MCF 10A (cell line): ENCODE measurements at places on chromosomes 12 and 14. TPM values are rescaled to one million over a fixed set of nuclear protein-coding genes. Genes with fewer than 3 reads are reported as not detected.

GRCh38 chr14:60487211-60487610 is 1.3 kb upstream of the C14orf39 start:
- no peak for DNase-seq

- DNase-seq = no peak
Measured at GRCh38 chr14:103142721-103143302, 19.6 kb downstream of the TNFAIP2 start.

DNA sequence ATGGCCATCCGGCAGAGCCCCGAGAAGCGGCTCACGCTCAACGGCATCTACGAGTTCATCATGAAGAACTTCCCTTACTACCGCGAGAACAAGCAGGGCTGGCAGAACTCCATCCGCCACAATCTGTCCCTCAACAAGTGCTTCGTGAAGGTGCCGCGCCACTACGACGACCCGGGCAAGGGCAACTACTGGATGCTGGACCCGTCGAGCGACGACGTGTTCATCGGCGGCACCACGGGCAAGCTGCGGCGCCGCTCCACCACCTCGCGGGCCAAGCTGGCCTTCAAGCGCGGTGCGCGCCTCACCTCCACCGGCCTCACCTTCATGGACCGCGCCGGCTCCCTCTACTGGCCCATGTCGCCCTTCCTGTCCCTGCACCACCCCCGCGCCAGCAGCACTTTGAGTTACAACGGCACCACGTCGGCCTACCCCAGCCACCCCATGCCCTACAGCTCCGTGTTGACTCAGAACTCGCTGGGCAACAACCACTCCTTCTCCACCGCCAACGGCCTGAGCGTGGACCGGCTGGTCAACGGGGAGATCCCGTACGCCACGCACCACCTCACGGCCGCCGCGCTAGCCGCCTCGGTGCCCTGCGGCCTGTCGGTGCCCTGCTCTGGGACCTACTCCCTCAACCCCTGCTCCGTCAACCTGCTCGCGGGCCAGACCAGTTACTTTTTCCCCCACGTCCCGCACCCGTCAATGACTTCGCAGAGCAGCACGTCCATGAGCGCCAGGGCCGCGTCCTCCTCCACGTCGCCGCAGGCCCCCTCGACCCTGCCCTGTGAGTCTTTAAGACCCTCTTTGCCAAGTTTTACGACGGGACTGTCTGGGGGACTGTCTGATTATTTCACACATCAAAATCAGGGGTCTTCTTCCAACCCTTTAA is 1.5 kb downstream of the FOXG1 start:
- DNase-seq = no peak

- DNase-seq = peak; percentile 16
Measured at GRCh38 chr12:40253936-40254335, 29.1 kb downstream of the LRRK2 start.

DNA sequence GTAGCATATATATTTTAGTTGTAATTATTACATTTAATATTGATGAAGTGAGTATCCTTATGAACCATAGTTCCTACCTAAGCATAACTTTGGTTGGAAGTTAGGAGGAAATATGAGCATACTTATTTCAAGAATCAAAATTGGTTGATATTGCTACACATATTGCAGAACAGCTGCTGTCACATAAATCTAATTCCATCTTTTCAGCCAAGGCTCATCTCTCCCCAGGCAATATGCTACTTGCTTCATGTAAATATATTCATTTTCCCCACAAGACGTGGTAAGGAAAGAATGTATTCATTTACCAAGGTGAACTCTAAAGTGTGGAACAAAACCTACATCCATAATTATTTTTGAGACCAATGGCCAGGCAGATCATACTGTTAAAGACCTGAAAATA is 62.5 kb upstream of the HIF1A start:
- DNase-seq = no peak

GRCh38 chr14:22477569-22478194 is 111.3 kb downstream of the DAD1 start:
- no peak for DNase-seq

DNA sequence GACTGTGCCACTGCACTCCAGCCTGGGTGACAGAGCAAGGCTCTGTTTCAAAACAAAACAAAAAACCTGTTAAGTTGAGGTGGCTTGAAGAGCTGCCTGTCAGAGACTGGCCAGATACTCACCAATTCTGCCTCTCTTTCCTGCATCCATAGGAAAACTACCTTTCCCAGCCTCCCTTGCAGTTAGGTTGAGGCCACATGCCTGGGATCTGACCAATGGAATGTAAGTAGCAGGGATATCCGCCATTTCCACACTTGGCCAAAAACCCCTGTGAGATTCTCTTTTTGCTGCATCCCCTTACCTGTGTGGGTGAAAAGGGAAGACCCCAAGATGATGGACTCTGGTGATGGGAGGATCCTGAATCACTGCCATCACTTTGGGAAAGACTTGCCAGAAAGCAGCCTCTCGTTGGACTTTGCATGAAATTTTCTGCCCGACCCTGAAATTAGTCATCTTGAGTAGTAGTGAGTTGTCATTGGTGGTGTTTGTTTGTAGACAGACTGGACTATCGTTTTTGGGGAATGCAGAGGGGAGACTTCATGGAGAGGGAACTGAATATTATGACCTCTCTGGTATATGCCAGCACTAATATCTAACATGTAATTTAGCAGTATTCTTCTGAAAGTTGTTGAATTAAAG is 14.0 kb downstream of the GPR68 start:
- peak; percentile 31 for DNase-seq

DNA sequence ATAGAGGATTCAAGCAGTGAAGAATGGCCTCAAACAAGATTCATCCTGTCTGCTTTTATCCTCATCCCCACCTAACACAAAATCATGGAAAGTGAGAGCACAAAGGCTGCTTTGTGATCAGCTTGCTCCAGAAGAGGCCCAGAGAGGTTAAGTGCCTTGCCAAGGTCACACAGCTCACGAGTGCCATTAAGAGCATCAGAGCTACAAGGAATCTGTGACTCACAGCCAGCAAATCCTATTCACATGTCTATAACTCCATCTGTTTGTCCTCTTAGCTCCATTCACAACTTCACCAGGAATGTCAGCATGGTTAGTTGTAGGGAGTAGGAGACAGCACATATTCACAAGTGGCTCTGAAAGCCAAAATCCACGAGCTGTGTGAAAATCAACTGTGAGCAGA is 79.8 kb downstream of the TTC9 start:
- DNase-seq = no peak

DNA sequence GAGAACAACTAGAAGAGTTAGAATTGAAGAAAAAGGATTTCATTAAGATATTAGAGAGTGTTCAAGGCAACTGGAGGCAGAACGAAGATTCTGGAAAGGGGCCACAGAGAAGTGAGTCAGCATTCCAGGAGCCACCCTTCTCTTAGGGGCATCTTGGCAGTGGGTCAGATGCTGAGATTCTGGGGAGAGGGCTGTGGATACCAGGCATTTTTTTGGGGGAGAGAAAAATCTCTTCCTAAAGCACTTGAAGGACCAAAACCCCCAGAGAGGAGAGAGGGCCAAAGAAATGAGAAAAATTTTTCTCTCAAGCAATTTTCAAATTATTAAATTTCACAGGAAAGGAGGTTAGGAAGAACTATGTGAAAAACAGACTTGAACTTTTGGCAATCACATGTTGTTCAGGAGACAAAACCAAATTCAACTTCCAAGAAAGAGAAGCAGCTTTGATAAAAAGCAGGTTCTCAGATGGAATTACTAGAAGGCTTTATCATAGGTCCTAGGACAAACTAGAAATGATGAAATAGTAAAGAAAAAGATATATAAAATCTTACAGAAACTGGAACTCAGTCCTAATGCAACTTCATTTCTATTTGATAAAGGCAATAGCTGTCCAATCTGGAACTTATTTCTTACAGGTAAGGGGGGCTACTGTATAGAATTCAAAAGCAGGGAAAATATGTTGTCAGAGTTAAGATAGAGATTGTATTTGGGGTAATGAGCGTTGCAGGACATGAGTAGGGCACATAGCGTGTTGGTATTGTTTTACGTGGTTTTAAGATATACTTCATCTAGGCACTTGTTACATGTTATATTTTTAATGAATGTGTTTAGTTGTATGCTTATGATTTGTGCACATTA is 1.1 kb upstream of the CLEC2D start:
- DNase-seq = peak; percentile 28

DNA sequence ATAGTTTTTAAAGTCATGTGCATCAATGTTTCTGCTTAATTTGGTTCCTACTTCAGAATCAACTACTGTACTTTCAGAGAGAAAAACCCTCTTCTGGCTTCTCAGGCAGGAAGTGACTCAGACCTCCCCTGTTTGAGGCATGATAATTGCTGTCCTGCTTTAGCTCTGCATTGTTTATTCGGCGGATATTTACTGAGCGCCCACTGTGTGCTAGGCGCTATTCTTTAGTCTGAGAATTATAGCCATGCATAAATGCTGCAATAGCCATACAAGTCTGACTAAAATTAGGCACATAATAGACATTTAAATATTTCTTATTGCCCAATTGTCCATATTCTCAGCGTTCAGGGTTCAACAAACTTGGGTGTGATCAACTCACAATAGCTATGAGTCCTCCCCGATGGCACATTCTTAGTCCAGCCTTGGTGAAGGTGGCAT is 6.1 kb upstream of the AMIGO2 start:
- peak; percentile 72 for DNase-seq

- DNase-seq = no peak
Measured at GRCh38 chr12:49587174-49587908, 18.1 kb downstream of the FAM186B start.

DNA sequence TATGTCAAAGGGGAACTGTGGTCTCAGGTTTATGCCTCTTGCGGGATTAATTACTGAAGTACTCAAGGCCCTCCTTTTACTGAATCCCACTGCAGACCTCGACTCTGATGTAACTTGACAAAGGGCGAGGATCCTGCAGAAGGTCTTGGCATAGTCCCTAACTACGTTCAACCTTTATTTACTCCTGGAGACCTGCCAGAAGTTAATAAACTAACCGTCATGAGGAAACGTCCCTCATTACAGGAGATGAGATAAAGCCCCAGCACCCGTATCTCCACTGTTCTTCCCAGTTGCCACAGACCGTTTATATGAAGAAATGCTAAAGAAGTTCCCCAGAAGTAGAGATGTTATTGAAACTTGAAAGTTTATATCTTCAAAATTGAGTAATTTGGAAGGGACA is 190.9 kb downstream of the ETV6 start:
- DNase-seq = no peak

GRCh38 chr14:72906316-72906715 is 12.4 kb upstream of the DPF3 start:
- DNase-seq = no peak

GRCh38 chr12:130538343-130539095 is 177.6 kb downstream of the RIMBP2 start:
- DNase-seq = no peak

GRCh38 chr12:99381992-99382391 is 265.6 kb upstream of the GARIN6 start:
- peak; percentile 47 for DNase-seq

DNA sequence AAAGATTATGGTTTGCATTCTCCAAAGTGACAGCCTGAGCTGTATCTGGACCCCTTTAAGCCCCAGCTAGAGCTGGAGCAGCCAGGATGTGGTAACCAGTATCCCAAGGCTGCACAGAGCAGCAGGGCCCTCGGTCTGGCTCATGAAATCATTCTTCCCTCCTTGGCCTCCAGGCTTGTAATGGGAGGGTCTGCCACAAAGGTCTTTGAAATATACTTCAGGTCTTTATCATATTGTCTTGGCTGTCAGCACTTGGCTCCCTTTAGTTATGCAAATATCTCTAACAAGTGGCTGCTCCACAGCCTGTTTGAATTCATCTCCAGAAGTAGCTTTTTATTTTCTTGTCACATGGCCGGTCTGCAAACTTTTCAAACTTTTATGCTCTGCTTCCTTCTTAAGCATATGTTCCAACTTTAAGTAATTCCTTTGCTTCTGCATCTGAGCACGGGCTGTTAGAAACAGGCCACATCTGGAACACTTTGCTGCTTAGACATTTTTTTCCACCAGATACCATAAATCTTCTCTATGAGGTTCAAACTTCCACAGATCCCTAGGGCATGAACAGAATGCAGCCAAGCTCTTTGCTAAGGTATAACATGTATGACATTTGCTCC is 663.4 kb upstream of the MIS18BP1 start:
- no peak for DNase-seq

GRCh38 chr12:85507456-85507855 is 227.4 kb downstream of the ALX1 start:
- DNase-seq = no peak

- DNase-seq = no peak
Measured at GRCh38 chr12:8018666-8019581, 13.6 kb upstream of the FOXJ2 start.

DNA sequence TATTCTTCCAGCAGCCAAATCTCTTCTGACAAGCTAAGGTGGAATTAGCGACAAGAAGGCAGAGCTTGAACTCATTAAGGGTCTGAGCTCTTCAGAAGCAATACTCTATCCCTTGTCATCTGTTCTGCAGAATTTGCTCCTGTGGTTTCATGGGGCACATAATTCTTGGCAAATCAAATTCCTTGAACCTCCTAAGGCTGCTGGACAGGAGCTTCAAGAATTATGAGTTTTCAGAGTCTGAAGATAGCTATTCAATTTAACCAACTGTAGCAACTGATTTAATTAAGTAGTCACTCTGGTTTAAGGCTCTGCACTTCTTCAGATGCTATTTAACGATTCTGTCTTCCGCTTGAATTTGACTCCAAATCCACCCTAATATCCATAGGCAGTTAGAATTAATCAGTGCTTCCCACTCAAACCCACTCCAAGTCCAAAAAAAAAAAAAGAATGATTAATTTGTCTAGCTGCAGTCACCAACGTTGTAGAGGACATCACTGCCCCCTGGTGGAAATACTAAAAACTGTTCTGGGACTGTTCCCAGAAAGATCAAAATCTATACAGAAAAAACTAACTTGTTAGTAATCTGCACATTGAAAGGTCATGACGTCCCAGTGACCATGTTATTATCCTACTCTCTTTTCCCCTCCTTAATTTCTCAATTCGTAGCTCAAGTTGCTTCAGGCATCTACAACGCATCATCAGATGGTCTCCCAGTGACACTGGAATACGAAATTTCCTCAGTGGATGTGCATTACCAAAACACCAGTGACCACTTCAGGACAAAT is 169.9 kb downstream of the KIF21A start:
- peak; percentile 67 for DNase-seq

- no peak for DNase-seq
Measured at GRCh38 chr12:112234303-112234702, 108.9 kb downstream of the TRAFD1 start.

RASSF8 gene
- 52.9 and 70.1 TPM in 2 replicates for total RNA-seq

OR6C2 gene
- not detected in 2 replicates for total RNA-seq

TEAD4 gene
- total RNA-seq = 17.5 and 33.8 TPM in 2 replicates

RHNO1 gene
- total RNA-seq = 47.0 and 60.9 TPM in 2 replicates

POTEG gene
- total RNA-seq = not detected in 2 replicates

VAMP1 gene
- total RNA-seq = 2.5 and 2.9 TPM in 2 replicates

DNAH10 gene
- 0.21 and 0.22 TPM in 2 replicates for total RNA-seq

UBE3B gene
- total RNA-seq = 38.6 and 40.0 TPM in 2 replicates

KRT71 gene
- total RNA-seq = not detected in 2 replicates

INHBC gene
- total RNA-seq = not detected in 2 replicates

TRIM9 gene
- 0.19 TPM in 1 of 2 replicates, not detected in the other for total RNA-seq

CFAP54 gene
- 0.56 and 1.1 TPM in 2 replicates for total RNA-seq

OR4E2 gene
- not detected in 2 replicates for total RNA-seq

CLEC4D gene
- not detected in 2 replicates for total RNA-seq

ITGB7 gene
- total RNA-seq = 1.0 and 1.1 TPM in 2 replicates

COL2A1 gene
- total RNA-seq = 0.12 TPM in 1 of 2 replicates, not detected in the other

GPRC5D gene
- not detected in 2 replicates for total RNA-seq
